ENCODE measurements at places on chromosomes 12 and 14.

DNA sequence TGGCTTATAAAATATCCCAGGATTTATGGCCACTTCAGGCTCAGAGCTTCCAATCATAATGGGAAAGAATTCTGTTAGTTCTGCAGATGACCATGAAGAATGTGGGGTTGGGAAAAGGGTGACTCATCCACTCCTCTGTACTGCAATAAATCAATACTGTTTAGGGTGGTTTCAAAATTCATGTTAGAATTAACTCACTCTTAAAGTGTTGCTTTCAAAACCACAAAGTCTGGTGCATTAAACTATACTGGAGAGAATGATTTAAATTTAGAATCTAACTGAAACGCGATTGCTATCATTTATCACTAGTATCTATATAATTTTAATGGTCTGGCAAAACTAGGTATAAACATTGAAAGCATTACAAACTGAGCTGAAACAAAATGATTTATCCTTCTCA is 798 bp downstream of the CCDC198 start:
- peak; percentile 86 for DNase-seq

- DNase-seq = peak; percentile 93
Measured at GRCh38 chr12:93982771-93983315, 165.5 kb upstream of the PLXNC1 start.

DNA sequence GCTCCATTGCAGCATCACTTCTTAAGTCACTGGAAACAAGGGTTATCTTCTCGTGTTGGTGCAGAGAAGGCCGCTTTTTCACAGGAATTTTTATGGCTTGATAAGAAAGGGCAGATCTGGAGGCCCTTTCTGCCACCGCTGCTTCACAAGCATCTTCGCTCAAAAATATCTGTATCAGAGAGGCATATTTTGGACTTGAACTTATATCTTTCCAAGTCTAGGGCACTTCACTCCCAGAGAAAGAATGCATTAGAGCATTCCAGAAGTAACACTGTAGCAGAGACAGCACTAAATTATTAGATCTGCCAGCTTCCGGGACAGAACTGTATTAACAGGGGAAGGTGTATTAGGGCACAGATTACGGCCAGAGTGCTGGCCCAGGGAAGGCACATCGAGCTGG is 151.7 kb upstream of the AMIGO2 start:
- peak; percentile 70 for DNase-seq

- peak; percentile 64 for DNase-seq
Measured at GRCh38 chr14:50001151-50001998, 108.5 kb downstream of the ARF6 start.

DNA sequence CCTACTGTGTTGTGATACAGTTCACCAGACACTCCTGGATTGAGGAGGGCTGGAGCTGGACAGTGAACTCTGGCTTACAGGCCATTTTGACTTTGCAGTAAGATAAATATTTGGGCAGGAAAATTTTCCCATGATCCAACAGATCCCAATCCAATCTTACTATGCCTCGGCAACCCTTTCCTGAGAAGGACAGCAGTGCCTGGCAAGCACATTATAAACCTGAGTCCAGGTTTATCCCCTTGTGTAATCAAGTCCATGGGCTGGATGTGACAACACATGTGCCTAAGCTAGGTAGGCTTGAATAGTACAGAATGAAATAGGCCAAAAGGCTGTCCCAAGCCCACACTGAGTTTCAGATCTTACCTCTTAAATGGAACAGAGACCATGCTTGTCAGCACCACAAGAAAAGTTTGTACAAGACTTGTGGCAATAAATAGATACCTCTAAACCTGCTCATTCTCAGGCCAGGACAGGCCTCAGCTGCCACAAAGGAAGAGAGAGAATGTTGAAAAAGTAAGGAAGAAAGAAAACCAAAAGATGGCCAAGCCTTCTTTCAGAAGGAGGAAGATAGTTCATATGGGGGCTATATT is 34.9 kb downstream of the CREBL2 start:
- no peak for DNase-seq

DNA sequence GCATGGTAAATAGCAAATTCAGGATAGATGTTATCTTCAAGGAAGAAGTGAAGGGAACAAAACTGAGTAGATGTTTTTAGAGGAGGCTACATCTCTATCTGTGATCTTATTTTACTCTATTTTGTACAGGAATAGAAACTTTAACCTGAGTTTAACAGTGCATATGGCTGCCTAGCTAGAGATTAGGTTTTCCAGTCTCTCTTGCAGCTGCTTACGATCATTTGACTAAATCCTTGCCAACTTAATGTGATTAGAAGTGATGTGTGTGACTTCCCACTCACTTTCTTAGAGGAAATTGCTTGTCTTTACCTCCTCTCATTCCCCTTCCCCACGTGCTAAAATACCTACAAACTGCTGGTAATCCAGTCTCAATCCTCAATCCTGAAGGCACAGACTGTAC is 26.5 kb upstream of the SLC15A5 start:
- no peak for DNase-seq

DNA sequence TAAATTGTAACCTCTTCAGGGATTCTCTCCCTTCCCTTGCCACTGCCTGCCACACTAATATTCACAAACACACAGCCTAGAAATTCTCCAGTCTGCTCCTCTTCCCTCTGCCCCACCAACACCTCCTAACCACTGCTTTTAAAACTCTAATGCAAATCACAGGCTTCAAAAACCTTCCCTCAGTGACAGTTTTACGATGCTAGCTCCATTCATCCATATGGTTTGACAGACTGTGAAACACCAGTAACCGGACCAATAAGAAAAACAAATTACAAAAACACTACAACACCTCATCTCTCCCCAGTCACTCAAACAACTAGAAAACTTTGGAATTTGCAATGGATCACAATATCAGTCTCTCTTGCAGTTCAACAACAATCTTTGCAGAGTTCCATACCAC is 5.7 kb downstream of the DPF3 start:
- no peak for DNase-seq

GRCh38 chr14:52179141-52179790 is 88.2 kb upstream of the PTGDR start:
- DNase-seq = no peak

- no peak for DNase-seq
Measured at GRCh38 chr12:121829250-121829918, 25.6 kb downstream of the SETD1B start.

DNA sequence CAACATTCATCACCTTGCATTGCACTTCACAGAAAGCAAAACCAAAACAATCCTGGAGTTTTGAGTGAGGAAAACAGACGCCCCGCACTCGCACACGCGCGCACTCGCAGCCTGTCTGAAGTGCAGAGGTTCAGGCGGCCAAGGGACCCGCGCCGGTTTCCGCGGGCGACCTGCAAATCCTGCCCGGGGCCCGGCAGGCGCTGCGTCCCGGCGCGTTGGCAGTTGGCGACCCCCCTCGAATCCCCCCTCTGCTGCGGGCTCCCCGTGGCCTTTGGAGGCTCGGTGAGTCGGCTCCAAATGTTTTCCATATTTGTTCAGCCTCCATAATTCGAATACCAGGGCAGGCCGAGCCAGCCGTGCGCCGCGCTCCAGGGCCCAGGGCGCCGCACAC is at the start of gene SSPN:
SSPN (plus strand) TSS at position 324 of the 391 bp plus-strand sequence. CDS start 100 bp downstream, outside the sequence.
- peak; percentile 63 for DNase-seq

DNA sequence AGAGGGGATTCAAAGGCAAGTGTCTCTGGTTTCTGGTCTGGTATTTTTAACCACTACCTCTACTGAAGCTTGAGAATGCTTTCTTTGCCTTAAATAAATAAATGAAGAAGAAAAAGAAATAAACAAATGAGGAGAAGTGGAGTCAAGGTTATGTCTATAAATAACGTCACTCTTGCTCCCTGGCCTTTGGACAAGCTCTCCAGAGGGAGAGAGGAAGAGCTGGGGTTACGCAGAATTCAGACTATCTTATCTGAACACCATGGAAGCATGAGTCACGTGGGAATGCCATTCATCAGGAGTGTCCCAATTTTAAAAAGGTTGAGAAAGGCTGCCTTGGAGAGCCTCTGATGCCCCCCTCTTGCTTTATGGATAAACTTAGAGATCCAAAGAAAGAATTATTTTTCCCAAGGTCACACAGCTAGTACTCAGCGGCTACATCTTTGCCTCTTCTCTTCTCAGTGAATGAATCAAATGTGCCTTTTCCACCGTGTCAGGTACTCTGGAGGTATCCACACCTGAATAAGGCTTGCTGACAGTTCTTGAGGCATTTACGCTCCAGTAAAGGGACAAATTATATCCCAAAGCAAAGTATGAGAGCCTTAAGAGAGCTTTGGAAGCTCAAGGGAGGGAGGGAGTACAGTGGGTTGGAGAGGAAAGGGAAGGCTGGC is 12.9 kb upstream of the MSI1 start:
- peak; percentile 88 for DNase-seq

GRCh38 chr12:26379777-26380467 is 184.5 kb downstream of the SSPN start:
- no peak for DNase-seq

DNA sequence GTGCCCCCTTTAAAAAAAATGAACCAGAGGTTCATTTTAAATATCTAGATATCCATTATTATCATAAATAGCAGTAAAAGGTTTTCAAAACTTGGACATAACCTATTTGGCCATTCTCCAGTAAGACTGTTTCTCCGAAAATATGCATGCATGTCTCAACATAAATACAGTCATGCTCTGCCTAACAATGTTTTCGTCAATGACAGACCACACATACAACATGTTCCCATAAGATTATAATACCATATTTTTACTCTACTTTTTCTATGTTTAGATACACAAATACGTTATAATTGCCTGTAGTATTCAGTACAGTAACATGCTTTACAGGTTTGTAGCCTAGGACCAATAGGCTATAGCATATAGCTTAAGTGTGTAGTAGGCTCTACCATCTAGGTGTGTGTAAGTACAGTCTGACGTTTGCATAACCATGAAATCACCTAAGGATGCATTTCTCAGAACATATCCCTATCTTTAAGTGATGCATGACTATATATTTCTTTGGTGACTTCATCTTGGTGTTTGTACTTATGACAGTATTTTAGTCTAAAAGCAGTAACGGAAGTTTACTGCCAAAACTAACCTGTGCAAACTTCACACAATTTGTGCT is 3.2 kb downstream of the TMEM19 start:
- DNase-seq = no peak

DNA sequence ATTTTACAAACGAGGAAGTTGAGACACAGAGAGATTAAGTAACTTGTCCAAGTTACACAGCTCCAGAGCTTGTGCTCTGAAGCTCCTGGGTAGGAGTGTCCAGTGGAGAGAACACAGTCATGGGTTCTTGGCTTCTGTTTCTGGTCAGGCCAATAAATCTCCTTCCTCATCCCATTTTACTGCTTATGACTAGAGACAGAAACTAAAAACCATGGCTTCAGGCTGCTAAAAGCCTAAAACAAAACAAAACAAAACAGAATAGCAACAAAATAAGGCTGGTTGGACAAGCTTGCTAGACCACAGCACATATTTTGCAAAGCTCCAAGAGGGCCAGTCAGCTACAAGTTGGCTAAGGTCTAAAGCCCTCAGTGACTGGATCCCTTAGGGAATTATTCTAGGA is 49.8 kb downstream of the PTGER2 start:
- DNase-seq = no peak

Measured in amniotic epithelial cell (primary cell).